ENCODE measurements at places on chromosomes 7 and 10.

DNA sequence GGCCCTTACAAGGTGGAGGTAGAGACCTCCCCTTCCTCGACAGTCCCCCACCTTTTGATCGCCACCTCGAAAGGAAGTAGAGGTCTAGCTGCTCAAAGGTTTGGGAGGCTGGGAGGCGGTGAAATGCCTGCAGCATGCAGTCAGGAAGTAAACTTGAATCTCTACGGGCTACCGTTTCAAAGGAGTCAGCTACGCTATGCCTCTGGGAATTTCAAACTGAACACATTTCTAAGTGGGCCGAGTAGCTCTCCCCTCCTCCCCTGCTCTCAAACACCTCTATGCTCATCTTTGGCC is 68.0 kb downstream of the CXCL12 start:
- DNase-seq, result no peak

DNA sequence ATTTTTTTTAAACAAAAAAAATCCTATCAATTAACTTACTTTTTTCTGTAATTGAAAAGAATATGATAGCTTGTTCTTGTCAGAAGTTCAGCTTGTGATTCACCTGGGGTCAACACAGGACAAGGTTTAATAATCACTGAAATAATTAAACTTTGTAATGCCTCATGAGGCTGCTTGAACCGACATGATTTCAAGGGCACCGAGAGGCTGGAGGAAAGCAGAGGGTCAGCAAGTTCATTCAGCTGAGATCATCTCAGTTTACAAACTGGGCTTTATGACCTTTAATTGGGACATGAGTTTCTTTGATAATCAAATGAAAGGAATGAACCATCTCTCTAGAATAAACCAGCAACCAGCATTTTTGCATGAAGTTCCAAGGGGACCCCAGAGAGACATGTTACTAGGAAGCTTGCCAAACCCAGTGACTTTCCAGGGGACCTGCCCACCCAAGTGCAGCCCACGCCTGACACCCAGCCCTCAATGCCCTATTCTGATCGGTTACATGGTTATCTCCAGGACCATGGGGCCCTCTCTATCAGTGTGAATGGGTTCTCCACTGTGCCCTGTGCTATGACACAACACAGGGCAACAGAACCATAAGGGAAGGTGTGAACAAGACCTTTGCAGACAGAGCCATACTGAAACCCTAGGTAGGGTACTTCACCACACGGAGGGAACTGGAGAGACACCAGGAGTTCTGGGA is 7.8 kb upstream of the CYP3A4 start:
- no peak for DNase-seq

GRCh38 chr10:97800474-97800873 is 28.7 kb upstream of the SFRP5 start:
- DNase-seq, result no peak

DNA sequence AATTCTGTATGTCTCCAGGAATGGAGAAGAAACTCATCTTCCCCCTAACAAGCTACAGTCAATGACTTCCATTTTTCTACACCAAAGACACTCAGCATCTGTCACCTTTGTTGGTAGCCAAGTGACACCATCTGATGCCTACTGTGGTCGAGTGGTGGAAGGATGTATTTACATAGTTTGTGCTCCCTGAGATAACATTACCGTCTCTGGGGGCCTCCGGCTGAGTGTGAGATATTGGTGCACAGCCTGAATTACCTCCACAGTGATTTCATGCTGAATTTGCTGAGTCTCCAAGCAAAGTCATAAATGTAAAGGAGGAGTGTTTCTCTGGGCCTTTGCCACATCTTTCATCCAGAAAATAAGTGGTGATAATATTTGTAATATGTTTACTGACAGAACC is 114.0 kb downstream of the GRID1 start:
- DNase-seq, result no peak

- no peak for DNase-seq
Measured at GRCh38 chr10:71088054-71088453, 124.3 kb upstream of the UNC5B start.

DNA sequence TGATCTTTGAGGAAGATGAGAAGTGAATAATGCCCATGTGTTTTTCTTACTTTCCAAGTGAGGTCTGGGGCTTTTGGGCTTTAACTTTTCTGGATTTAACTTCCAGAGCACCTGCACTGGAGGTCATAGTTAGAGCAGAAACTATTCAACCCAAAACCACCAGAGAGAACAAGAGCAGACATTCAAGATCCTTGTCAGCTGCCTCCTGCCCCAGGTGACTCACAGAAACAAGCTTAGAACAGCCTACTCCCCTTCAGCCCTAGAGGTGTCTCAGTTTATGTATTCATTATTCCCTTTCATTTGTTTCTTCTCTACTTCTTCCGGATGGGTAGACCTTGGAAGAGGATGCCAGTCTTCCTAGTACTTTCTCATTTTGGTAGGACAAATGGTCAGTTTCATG is 270.5 kb downstream of the CNTNAP2 start:
- DNase-seq, result no peak

DNA sequence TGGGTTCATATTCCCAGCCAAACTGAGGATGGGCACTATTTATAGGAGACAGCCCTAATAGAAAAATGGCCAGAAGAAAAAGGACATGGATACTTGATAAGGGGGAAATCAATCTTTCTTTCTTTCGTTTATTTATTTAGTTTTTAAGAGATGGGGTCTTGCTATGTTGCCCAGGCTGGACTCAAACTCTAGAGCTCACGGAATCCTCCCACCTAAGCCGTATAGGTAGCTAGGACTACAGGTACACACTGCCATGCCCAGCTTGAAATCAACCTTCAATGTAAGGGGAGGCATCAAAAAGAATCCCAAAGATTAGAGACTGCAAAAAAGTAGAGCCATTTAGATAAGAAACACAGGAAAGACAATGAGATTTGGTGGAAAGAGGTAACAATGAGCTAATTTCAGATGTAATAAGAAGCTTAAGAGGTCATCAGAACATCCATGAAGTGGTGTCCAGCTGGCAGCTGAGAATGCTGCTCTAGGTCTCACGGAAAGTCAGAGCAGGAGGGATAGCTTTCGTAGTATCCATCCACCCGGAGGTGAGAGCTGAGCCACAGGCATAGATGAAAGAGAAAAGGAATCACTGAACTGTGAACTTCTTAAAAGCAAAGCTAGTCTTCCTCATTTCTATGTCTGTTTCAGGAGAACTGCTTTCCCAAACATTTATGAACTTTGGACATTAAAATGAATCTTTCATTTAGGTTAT is 10.5 kb upstream of the ABLIM1 start:
- no peak for DNase-seq

GRCh38 chr7:132450188-132450587 is 126.1 kb downstream of the PLXNA4 start:
- no peak for DNase-seq

GRCh38 chr10:93333278-93333978 is 148.7 kb downstream of the MYOF start:
- DNase-seq, result no peak

DNA sequence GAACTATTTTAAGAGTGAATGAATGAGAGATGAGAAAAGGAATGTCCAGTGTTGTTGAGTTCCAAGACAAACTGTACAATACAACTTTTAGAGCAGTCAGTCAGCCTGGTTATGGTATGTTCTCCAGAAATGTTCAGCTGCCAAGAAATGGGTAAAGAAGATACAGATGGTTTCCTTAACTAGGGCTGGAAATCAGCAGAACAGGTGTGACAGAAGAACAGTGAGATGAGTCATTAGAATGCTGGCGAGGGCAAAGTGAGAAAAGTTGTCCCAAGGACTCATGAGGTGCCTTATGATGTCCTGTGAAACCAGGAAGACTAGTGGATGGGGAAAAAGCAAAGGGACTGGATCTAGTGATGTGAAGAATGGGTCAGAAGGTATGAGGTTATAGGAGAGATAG is 20.8 kb upstream of the SEPTIN7 start:
- no peak for DNase-seq

GRCh38 chr10:58573144-58573543 is 60.5 kb downstream of the BICC1 start:
- DNase-seq, result no peak

DNA sequence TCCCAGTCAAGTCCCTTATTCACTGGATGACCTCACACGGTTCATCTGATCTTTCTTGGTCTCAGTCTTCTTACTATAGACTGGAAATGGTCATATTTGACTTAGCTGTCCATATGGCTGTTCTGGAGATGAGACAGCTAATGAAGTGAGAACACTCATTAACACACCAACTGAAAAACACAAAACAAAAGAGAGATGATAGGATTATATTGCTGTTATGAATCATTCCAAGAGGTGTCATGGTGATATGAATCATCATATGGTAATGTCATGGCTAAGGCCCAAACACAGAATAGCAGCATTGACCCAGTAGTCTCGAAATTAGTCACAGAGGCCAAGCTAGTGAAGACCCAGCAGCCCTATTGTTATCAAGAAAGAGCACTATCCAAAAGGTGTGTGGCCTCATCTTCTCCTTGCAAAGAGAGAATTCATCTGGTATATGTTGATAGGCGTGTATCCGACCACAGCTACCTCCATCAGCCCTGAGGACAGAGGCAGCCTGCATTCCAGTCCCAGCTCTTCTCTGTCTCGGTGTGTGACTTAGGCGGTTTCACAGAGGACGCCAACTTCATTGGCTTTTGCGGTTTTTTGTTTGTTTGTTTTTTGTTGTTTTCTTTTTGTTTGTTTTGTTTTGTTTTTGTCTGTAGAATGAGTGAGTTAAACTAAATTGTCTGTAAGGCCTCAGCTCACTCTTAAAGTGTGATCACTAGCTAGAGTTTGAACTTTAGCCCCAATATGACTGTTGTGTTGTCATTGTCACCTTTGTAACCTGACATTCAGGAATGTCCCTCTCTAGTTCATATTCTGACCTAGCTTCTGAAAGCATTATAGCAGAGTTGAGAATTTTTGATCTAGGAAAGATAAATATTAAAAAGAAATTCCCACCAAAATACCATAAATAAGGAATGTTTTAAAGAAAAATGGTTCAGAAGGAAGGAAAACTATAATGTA is 97.4 kb upstream of the PDCD4 start:
- no peak for DNase-seq

GRCh38 chr7:132234711-132235110 is 341.6 kb downstream of the PLXNA4 start:
- no peak for DNase-seq

- DNase-seq, result no peak
Measured at GRCh38 chr10:75406462-75407223, 5.1 kb upstream of the ZNF503 start.

GRCh38 chr10:31479752-31480151 is 160.7 kb downstream of the ZEB1 start:
- no peak for DNase-seq

- DNase-seq, result no peak
Measured at GRCh38 chr10:105347487-105347886, 706.4 kb downstream of the SORCS3 start.

DNA sequence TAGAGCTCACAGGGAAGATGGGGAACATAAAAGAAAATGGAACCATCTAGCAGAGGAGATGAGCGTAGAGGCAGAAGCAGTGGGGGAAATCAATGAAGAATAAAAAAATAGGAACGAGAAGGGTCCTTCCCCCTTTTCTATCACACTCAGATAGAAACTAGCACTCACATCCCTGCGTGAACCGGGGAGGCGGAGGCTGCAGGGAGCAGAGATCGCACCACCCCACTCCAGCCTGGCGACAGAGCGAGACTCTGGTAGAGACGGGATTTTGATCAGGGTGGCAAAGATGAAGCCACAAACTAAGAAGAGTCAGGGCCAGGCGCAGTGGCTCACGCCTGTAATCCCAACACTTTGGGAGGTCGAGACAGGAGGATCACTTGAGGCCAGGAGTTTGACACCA is 64.7 kb upstream of the ECHDC3 start:
- DNase-seq, result no peak

DNA sequence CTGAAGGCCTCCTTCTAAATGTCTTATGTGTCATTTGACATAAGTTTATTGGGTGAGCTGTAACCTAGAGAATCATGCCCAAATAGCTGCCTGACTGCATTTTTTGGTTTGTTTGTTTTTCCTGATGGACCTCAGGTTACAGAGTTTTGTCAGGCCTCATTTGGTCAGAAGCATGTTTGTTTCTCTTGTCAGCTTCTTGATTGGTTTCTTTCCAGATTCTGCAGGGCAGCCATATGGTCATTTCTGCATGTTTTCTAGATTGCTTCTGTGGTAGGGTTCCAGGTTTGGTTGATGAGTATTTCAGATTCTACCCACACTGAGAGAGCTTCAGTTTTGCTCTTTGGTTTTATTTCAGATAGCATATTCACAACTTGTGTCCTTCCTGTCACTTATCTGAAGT is 28.0 kb downstream of the GLCCI1 start:
- no peak for DNase-seq

DNA sequence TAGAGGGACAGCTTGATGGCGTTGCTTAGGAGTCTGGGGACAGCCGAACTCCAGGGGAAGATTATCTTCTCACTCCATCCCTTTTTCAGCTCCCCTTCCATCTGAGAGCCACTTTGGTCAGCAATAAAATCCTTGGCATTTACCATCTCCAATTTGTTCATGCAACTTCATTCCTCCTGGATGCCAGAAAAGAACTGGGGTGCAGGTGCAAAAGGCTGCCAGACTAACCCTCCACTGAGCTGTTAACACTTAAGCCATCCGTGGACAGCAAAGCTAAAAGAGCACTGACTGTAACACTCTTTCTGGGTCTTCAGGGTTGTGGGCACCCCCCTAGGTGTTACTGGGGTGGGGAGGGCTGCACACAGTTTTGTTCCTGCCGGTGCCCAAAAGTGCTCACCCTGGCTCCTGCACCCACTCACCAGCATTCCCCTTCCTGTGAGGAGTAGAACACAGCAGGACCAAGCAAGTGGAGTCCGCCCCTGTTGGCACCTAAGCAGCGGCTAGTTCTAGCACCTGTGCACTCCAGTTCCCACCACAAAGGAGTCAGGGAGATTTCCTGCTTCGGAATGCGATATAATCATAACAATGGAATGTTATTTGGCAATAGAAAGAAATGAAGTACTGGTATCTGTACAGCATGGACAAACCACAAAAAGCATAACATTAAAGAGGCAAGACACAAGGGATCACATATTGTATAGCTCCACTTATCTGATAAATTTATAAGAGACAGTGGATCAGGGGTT is 95.1 kb downstream of the NPY start:
- DNase-seq, result no peak

DNA sequence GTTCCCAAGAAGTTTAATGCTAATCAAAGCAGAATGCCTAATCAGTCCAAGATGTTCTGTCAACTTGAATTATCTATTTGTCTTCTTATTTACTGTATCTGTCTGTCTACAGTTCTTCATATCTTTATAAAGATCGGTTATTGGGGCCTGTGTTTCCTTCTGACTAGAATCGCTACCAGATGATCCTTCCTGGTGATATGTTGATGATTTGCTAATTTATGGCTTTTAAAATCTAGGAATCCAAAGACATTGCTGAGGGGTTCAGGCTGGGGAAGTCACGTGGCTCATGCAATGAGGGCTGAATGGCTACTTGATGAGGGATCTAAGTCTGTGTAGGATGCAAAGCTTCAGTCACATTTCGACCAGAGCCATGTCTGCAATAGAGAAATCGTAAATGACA is 536.3 kb downstream of the KCNMA1 start:
- no peak for DNase-seq

GRCh38 chr7:124072603-124073309 is 39.9 kb upstream of the TMEM229A start:
- no peak for DNase-seq

GRCh38 chr7:54879776-54880175 is 120.8 kb upstream of the SEC61G start:
- DNase-seq, result no peak

- no peak for DNase-seq
Measured at GRCh38 chr7:35437619-35438275, 183.8 kb upstream of the TBX20 start.

GRCh38 chr10:29921071-29921446 is 138.3 kb downstream of the JCAD start:
- DNase-seq, result no peak

- no peak for DNase-seq
Measured at GRCh38 chr10:88608052-88608732, 21.6 kb downstream of the LIPJ start.

All from CD4-positive, alpha-beta T cell (primary cell).